ENCODE measurements at places on chromosomes 16 and 17.

DNA sequence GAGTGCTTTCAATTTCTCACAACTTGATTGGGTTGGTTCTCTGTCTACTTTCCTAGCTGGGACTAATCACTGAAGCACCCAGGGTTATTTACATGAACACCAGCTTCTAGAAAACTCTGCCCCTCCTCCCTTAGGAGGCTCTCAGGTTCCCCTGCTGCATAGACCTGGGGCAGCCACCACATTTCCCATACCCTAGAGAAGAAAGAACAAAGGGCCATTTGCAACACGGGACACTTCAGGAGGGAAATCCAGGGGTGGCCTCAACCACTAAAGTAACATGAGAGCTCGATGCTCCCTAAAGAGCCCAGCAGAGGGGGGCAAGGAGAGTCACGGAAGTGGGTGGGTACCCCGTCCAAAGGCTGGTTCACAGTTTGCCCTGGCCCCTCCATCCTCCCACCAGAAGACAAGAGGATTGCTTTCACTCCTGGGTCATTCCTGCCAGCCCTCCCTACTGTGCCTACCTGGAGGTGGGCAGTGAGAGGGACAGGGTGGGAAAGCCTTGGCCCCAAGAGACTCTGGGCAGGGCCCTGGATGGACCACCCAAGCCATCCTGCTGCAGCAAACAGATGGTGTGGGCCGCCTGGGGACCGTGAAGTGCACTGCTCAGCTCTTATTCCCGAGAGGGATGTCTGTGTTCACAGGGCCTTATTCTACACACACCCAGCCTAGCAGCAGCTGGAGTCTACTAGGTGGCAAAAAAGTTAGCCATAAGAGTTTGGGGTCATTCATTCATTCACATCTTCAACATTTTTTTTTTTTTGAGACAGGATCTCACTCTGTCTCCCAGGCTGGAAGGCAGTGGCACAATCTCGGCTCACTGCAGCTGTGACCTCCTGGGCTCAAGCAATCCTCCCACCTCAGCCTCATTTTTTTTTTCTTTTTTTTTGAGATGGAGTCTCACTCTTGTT, 392.1 kb downstream of the SOX9 start:
- DNase-seq: no peak

- DNase-seq: no peak
Measured at GRCh38 chr16:90004577-90004976, 14.7 kb downstream of the DBNDD1 start.

DNA sequence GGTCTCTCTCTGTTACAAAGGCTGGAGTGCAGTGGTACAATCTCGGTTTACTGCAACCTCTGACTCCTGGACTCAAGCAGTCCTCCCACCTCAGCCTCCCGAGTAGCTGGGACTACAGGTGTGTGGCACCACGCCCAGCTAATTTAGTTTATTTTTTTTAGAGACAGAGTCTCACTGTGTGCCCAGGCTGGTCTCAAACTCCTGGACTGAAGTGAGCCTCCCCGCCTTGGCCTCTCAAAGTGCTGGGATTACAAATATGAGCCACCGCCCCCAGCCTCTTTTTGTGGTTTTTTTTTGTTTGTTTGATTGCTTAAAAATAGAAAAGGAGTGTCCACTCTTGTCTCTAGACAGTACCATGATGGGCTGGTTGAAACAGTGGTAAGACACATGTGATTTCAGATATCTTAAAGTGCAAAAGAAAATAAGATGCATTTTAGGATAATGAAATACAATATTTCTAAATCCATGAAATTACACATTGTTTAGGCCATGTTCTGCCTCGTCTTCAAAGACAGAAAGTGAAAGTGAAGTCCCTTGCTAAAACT, 27.4 kb downstream of the KIAA0513 start:
- DNase-seq: no peak

DNA sequence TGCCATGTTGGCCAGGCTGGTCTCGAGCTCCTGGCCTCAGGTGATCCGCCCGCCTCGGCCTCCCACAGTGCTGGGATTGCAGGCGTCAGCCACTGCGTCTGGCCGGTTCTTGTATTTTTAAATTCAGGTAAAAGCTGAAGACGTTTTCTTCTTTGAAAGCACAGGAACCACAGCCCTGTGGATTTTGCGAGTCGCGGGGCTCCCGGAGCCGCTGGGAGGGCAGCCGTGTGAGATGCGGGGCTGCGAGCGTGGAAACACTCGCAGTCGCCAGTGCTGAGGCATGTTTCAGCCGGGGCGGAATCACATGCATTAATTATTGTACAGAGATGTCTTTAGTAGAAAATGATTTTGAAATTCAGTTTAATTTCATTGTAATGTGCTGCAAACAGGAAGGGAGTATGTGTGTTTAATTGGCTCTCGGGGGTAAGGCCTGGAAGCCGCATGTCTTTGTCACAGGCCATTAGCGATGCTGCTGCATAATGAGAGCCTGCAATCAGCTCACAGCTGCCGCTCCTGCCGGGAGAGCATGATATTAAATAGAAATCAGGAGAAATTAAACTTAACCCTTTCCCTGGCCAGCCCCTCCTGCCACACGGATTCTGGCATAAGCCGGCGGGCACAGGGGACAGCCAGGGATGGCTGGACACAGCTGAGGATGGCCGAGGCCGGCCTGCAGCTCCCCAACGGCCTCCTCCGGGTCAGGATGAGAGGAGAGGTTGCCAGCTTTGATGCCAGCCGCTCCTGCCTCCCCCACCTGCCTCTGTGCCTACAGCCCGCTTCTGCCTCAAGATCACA, 35.4 kb upstream of the CDH15 start:
- no peak for DNase-seq

- no peak for DNase-seq
Measured at GRCh38 chr16:65958086-65958485, 408.4 kb upstream of the CDH5 start.

DNA sequence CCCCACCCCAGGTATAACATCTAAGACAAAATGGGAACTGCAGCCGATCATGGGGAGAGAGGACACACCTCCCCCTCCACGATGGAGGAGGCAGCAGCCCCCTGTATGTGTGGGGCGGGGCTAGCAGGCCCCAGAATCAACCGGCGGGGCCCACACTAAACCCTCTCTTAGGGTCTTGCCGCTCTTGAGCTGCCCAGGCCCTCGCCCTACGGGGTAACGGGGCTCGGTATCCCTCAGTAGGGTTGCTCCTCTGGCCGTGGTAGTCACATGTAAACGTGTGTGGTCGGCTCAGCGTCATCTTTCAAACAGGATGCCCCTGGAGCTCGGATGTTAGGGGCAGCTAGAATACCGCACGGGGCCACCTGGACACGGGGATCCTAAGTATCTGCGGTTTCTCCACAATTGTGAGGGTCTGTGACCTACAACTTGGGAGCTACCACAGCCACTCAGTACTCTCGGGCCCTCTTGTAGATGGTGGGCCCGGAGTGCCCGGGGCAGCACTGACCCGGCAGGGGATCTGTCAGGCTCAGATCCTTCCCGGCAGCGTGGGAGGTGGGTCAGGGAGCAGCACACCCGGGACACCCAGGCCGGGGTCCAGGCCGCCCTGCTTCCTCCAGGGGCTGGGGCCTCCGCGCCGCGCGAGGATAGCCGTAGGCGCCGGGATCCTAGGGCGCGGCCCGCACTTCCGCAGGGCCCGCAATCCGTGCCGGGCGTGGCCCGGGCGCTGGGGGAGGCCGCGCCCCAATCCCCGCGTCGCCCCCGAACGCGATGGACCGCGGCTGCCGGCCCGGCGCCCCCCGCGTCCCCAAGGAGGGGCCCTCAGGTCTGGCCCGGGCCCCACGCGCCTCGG, 781 bp downstream of the ARHGDIA start:
- peak; percentile 30 for DNase-seq

- DNase-seq: no peak
Measured at GRCh38 chr17:15490634-15491261, 23.3 kb upstream of the CDRT4 start.

All from activated T-helper 1 cell treated with Interleukin-2 at 50 U/mL for 16 hours (primary cell).